ENCODE measurements at places on chromosomes 3 and 15.
A peak's percentile ranks its signal among the peaks of the same experiment; 100 is the strongest.

- no peak for DNase-seq
Observed at GRCh38 chr3:167116120-167116922, 263.8 kb downstream of the ZBBX start.

GRCh38 chr3:71525391-71525790 is 58.1 kb downstream of the FOXP1 start:
- no peak for DNase-seq

DNA sequence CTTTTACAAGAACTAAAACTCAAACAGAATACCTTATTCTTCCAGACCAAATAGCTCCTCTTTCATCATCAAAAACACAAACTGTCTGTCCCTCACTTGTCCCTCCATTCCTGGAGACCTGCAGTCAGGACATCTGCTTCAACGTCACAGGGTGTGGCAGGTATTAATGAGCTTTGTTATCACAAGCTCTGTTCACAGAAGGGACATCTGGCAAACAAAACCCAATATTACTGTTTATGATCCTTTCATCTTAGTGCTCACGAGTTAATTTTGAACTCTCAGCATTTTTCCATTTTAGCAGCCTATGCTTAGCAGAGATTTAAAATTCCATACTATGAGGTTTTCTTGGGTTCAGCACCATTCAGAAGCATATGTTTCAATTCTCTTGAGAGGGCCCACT is 32.9 kb downstream of the AP3S2 start:
- DNase-seq: no peak

GRCh38 chr3:187520027-187520945 is 149.9 kb downstream of the SST start:
- no peak for DNase-seq

DNA sequence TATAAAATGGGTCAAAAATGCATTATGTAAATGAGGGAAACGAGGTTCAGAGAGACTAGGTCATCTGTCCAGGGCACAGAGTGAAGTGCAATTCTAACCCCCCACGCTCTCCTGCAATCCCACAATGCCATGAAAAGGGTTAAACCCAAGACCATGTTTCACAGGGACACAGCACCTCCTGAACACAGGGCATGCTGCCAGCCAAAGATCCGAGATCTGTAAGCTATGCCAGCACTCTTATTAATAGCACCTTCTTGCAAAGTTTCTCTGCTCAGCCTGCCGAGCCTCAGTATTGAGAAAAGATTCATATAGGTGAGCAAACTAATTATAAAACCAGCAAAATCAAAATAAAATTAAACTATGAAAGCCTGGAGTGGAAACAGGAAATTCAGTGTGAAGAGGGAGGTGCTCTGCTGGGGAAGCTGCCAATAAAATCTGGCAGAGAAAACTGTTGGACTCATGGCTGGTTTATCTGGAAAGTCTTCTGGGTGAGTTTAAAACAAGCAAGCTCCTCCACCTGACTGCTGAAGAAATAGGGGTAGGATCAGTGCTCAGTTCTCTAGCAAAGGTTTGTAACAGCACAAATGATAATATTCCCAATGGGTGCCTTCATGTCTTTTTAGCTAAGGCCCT is 50.3 kb downstream of the LRIG1 start:
- DNase-seq: peak; percentile 1

DNA sequence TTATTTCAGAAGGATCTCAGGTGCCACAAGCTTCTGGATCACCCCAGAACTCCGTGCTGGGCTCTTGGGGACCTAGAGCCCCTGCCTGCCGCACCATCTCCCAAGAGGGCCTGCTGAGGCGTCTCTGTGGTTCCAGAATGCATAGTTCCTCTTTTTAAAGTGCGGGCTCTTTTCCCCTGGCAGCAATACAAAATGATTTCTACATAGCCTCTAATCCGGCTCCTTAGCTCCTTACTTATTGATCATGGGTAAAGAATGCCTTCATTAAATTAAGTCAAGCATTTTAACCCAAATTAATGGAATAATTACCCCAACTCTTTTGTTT is 121.9 kb downstream of the ATP10A start:
- no peak for DNase-seq

DNA sequence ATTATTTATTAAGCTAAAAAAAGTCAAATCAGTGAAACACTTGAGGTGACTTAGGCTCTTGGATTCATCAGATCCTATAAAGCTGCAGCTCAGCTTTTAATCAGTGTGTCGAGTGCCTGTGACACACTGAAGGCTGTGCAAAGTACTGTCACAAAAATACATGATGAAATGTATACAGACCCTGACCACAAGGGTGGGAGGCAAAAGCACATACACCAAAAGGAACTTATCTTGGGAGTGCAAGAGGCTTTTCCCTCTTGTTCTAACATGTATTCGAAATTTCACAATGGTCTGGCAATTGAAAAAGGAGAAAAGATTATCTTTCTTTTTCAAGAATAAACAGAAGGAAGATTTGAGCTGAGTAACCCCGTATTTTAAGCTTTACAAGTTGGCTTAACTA is 35.9 kb downstream of the VGLL4 start:
- no peak for DNase-seq

DNA sequence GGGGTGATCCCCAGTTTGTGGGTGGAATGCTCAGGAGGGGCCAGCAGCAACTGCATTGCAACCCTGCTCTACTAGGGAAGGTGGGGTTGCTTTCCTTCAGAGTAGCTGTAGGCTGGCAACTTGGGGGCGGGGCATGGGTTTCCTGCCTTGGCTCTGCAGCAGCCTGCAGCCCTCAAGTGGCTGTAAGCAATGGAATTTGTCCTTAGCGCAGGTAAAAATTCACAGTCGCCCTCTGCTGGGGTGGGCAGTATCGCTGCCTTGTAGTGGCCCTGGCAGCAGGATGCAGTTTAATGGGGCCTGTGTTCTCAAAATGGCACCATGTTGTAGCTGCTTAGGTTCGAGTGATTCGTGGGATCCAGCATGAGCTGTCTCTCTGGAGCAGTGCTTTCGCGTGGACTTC is 29.8 kb downstream of the STT3B start:
- DNase-seq: no peak

- no peak for DNase-seq
Observed at GRCh38 chr3:105891101-105891500, 22.3 kb upstream of the CBLB start.

- no peak for DNase-seq
Observed at GRCh38 chr15:78682004-78682651, 41.1 kb upstream of the CHRNB4 start.

DNA sequence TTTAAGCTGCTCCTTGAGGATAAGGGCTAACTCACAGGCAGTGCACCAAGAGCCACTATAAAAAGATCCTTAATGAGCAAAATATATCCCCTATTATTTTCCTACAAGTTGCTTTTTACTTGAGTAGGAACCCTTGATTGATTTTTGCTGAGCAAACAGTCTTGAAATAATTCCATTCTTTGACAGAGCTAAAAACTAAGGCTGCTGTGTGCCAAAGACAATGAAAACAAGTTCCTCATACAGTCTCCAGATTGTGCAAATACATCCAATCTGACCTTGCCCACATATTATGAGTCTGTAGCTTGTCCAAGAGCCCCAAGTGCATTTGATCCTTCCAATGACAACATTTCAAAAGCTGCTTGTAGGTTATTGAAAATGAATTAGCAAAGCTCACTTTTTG is 15.0 kb downstream of the PRKAR2A start:
- no peak for DNase-seq

DNA sequence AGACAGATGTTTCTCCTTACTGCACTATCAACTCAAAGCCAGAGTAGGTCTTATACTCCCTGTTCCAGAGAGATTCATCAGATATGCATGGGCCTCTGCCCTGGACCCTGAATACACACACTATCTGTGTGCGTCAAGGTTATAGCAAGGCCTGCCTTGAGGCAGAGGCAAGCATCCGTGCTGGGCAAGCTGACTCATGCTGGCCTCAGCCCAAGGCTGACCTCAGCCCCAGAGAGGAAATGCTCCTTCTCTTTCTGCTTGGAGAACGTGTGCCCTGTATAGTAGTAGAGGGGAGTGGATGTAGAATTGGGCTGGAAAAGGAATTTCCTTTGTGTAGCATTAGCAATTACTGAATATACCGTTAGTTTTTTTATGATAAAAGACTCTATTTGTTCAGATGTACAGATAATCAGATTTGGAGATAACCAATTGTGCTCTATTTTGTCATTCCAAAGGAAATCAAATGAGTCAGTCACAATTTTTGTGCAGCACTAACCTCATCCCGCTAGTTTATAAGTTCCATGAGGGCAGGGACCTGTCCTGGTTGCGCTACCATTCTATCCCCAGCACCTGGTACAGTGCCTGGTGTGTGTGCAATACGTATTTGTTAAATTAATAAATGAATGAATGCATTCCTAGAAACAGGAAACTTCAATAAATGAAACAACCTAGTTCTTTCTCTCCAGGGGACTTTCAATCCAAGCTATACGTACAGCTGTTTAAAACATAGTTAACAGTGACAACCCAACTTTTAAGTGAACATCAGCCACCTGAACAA is 13.3 kb upstream of the PAQR9 start:
- DNase-seq: peak; percentile 85

DNA sequence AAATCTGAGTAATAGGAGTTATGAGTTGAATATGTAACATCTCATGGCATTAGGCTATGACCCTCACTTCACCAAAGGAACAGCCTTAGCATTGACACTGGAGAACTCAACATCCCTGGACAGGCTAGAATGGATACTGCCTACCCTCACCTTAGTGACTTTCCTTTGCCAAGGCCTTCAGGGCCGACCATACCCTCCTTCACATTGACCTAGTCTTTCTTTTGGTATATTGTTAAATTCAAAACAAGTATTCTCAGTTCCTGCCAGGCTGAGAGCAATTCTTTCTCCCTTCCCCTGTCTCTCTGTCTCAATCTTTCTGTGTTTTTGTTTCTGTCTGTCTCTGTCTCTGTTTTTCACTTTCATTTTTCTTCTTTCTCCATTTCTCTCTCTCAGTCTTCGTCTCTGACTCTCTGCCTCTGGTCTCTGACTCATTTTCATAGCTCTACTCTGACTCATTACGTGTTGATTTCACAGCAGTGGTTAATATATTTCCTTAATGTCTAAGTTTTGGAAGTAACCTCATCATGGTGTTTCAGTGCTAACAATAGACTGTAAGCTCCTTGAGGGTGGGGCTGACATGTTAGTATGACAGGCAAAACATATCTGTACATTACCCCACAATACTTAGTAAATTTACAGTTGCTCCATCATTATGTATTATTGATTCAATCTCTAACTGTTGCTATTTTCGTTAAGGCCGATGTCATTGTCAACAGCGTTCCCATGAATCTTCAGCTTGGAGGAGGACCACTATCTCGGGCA is 32.5 kb downstream of the PARP15 start:
- DNase-seq: peak; percentile 4

GRCh38 chr3:30768703-30769550 is 125.5 kb downstream of the GADL1 start:
- DNase-seq: peak; percentile 54

DNA sequence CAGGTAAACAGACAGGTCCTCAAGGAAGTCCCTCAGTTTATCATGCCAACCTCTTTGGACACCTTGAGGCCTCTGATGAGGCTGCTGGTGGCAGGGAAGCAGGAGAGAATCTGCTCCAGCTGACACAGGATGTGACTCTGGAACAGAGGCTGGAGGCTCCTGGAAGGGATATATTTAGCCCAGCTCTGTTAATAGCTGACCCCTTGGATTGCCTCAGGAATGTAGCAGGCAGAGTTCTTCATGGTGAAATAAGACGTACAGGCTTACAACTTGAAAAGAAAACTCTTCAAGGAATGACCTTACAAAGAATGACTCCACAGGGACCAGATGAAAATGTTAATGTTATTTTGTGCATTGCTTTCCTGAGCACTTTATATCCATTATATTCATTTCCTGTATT is 90.5 kb downstream of the AQP9 start:
- DNase-seq: no peak

GRCh38 chr15:69253156-69253555 is 45.6 kb upstream of the PAQR5 start:
- DNase-seq: peak; percentile 70

- no peak for DNase-seq
Observed at GRCh38 chr3:138173769-138174420, 826 bp downstream of the DBR1 start.

GRCh38 chr3:37693511-37694283 is 168.0 kb upstream of the CTDSPL start:
- no peak for DNase-seq

DNA sequence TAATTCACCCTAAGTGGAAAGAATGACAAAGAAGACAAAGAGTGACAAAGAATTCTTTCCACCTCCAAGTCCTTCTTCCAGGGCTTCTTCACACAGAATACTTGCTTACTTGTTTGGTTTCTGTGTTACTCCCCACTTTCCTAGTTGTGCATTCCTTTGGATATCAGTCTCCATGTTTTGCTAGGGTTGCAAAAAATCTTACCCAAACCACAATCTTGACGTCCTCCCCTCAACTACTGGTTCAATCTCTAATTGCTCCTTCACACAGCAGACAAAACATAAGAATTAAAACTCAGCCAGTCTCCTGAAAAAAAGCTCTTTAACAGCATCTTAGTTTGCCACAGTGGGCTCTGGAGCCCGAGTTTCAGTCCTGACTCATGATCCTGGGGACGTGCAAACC is 297.6 kb upstream of the CHRNA7 start:
- DNase-seq: no peak

GRCh38 chr3:7565574-7565973 is 704.7 kb downstream of the GRM7 start:
- no peak for DNase-seq

GRCh38 chr3:182325213-182325950 is 467.9 kb upstream of the ATP11B start:
- no peak for DNase-seq

DNA sequence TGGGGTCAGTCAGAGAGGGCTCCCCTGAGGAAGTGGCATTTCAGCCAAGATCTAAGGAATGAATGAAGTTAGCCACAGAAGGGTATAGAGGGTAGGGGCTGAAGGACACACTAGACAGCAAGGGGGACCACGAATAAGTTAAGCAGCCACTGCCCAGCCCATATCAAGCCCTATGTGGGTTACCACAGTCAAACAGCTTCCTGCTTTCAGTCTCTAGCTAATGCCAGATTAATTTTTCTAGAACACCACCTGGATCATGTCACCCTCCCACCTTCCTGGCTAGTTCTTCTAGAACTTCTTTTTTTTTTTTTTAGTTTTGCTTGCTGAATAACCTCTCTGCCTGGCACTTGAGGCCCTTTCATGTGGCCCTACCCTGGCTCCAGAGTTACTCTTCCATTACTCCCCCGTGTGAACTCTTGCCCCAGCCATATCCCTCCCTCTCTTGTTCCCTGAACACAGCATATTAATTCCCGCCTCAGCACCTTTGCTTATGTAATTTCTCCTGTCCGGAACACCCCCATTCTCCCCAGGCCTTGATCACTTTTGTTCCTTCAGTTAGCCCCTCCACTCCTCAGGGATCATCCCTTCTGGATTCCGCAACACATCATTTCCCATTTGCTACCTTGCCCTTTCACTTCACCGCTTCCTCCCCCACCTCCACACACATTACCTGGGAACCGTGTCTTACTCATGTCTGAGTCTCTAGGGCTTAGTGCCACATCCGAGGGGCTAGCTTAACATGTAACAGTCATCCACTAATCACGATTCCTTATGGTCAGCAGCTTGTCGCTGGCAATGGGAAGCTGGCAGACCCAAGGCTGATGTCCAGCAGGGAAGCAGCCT is 20.6 kb upstream of the BNC1 start:
- no peak for DNase-seq

GRCh38 chr3:156728267-156728985 is 54.0 kb downstream of the TIPARP start:
- no peak for DNase-seq
